ENCODE measurements at places on chromosomes 1 and 21.

- no peak for DNase-seq
Measured at GRCh38 chr21:39373634-39374033, 24.7 kb upstream of the HMGN1 start.

DNA sequence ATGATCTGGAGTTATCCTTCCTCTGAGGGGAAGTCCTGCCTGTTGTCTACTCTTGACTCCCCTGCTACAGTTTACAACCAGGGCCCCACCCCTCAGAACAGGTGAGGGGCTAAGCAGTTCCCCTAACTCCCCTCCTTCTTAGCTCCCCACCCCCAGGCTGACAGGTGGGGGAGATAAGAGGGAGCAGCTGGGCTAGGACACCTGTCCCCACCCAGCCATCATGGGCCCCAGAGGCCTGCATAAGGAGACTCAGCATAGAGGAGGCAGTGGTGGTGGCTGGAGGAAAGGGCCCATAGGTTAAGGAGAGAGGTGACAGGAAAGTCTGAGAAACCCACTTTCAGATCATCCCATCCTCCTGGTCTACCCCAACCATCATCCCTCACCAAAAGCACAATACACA lies 6.8 kb downstream of the MEF2D start:
- no peak for DNase-seq

- DNase-seq: no peak
Measured at GRCh38 chr1:2108213-2108876, 58.1 kb downstream of the PRKCZ start.

GRCh38 chr1:87765057-87765680 lies 436.5 kb downstream of the LMO4 start:
- DNase-seq: no peak

DNA sequence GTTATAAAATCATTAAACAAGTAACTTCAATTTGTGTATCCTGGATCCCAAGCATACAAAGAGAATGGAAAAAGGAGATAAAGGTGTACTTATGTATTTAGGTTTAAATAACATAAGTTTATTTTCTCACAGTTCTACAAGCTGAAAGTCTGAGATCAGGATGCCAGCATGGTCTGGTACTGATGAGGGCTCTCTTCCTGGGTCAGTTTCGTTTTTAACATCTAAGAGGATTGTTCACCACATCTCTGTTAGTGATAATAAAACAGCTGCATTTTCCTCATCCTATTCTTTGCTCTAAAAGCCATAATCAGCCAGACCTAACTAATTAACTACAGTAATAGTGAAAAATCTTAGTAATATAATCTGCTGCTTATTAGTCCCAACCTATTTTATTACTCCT lies 5.2 kb downstream of the EGLN1 start:
- DNase-seq: no peak

- DNase-seq: no peak
Measured at GRCh38 chr1:97573553-97573952, 347.3 kb downstream of the DPYD start.

- DNase-seq: no peak
Measured at GRCh38 chr1:230972855-230973271, 5.8 kb downstream of the TTC13 start.

DNA sequence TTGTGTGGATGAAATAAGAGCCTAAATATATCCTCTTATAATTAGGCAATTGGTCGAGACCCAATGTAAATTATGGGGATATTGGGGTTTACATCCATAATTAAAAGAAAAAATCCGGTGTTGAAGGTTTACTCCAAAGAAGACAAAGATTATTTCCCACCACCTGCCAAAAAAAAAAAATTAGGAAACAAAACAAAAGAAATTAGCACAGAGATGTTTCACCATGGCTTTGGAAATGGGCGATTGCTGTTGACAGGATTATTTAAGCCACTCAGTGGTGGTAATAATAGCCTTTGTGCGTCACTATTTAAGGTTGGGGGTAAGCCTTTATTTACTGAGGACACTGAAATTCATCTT lies 585 bp upstream of the GLRX2 start:
- DNase-seq: no peak

- peak; percentile 17 for DNase-seq
Measured at GRCh38 chr1:100009458-100009857, 39.7 kb downstream of the SLC35A3 start.

DNA sequence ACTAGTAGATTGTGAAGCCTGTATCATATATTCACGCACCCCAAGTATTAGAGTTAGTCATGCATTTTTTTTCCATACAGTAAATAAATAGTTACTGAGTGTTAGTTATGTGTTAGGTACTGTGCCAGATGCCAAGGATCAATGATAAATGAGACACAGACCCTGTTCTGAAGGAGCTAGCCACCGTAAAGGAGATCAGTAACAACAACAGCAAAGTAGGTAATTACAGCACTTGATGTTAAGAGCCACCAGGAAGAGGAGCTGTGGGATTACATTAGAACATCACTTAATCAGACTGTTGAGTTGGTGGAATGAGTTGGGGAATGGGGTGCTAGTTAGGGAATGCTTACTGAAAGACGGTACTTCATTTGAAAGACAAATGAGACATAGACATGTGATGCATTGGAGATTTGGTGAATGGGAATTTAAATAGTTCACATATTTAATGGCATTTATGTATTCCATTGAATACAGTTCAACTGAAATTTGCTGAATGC lies 21.0 kb downstream of the PRKAA2 start:
- DNase-seq: no peak

GRCh38 chr21:35779167-35779566 lies 281.2 kb downstream of the SETD4 start:
- DNase-seq: no peak

- DNase-seq: no peak
Measured at GRCh38 chr21:36883532-36884486, 82.7 kb downstream of the HLCS start.

- no peak for DNase-seq
Measured at GRCh38 chr1:248165186-248165585, 9.4 kb upstream of the OR2M2 start.

DNA sequence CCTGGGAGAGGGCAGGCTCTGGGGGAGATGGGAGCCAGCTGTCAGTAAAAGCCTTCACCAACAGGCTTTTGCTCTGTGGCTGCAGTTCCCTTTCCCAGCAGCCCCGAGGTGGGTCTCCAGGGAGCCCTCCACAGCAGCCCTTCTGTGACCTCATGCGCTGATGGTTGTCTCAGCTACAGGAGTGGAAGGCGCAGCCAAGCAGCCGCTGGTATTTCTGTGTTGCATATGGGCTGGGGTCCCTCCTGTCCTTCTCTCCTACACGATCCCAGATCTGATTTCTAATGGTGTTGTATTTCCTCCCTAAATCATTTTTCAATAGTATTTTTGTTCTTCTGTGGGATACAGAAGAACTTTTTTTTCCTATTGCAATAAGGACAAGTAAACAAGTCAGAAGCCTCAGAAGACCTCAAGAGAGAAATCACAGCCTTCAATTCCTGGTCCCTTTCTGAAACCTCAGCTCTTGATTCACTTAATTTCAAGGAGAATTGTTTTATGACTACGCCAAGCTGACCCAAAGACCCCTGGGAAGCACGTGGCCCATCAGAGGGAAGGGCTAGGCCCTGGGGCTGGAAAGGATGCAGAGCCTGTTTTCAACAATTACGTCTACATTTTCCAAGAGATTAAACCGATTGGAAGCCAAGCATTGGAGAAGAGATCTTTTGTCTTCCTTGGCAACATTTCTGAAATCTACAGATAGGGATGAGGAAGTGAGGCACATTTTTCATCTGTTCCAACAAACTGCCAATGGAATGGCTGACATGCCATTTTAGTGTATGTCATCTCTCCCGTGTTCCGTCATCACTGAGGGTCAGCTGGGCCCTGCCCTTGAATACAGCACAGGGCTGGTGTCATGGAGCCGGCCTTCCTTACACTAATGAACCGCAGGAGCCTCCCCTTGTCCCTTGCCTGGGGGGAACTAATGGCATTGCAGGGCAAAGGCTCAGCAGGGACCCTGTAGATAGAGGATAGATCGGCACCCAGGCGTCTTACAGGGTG lies 42.0 kb upstream of the SCCPDH start:
- DNase-seq: no peak

- DNase-seq: no peak
Measured at GRCh38 chr1:68633141-68633919, 136.4 kb upstream of the DEPDC1 start.

DNA sequence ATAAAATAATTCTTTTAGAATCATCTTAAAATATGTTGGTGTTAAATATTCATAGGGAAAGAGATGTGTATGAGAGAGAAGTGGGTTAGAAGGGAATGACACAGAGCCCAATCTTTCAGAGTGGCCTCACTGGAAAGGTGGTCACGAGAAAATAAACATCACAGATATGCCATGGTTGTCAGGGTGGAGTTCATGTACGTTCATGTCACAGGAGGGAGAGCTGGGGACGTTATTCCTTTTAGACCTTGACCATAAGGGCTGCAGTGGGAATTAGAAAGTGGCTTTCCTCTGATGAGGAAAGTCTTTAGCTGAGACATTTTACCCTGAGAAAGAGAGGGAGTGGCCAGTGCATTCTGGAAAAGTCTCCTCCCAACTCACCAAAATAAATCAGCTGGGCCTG lies 90.6 kb upstream of the TNR start:
- DNase-seq: no peak

GRCh38 chr1:150089846-150090520 lies 22.4 kb downstream of the VPS45 start:
- DNase-seq: no peak

GRCh38 chr1:11874258-11874562 lies 15.5 kb upstream of the NPPB start:
- DNase-seq: no peak
